ENCODE measurements at places on chromosomes 2 and 18.

DNA sequence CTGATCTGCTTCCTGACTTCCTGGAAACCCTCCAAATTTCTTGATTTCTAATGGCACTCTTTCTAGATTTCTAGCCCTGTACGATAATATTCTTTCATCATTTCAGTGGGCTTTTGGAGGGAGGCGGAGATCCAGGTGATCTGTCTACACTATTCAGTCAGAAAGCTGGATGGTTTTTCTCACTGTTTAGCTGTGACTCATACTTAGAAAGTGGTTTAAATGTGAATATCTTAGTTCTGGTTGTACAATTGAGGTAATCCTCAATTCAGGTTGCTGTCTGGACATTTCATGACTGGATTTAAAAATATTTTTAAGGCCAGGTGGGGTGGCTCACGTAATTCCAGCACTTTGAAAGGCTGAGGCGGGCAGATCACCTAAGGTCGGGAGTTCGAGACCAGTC, 20.8 kb downstream of the SEH1L start:
- no peak for DNase-seq

DNA sequence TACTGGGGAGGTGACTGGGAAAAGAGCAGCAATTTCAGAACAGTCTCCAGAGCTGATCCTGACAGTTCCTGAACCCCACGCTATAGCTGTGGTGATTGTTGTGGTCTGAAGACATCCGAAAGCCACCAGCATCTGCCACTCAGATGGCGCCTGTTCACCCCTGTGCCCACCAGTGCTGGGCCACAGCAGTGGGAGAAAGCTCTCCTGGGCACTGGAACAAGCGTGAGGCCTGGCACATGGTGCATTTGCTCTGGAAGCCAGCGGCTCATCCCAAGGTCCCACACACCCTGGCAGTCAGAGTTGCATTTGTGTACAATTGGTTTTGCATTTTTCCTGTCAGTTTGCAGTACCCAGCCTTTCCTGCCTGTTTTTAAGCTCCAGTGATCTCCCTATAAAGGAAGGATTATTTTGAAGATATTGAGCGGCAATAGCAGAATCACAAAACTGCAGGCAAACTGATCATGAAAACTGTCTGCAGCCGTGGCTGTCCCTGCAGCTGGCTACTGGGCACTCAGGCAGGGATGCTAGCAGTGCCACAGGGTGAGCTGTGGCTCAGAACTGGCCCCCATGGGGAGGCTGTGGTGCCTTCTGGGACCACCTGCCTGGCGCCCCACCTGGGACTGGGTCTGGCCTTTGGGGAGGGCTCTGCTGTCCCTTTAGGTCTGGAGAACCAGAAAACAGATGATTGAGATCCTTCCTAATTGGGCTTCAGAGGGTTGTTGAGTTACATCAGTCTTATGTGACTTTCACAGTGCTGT, 30.1 kb downstream of the IMPA2 start:
- DNase-seq, result no peak

DNA sequence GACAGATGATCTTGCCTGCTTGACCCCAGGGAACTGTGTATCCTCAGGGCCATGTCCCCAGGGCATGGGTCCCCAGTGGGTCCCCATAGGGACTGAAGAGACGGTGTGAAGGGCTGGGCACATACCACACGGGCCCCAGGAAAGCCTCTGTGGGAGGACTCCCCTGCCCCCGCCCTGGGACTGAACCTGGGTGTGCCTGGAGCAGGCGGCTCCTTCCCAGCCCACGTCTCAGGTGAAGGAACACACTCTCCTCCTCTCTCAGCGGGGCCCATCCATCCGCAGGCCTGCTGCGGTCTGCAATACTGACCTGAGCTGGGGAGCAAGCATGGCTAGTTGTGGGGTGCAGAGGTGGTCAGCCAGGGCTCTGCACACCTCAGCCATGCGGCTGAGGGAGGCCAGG, 45.2 kb downstream of the KIF1A start:
- DNase-seq, result no peak

DNA sequence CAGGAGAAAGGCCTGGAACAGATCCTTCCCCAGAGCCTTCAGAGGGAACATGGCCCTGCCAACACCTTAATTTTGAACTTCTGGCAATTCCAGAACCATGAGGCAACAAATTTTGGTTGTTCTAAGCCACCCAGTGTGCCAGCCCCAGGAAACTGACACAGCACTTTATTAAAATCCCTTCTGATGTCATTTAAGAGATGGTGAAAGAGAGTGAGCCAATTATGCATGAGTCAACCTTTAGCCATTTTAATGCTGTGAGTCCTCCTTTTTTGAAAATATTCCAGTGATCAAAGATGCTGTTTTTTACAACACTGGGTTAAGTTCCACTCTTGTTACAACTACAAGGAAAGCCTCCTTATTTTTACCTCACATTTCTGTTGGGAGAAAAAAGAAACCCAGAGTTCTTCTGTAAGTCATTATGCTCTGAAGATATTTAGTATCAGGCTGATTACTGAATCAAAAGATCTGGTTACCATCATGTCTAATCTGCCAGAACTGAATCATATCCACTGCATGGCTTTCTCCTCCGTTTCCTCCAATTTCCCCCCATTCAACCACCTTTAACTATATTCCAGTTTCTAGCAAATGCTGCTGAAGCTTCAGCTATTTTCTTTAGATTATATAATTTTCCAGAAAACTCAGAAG, 235.4 kb downstream of the TXNL1 start:
- no peak for DNase-seq

DNA sequence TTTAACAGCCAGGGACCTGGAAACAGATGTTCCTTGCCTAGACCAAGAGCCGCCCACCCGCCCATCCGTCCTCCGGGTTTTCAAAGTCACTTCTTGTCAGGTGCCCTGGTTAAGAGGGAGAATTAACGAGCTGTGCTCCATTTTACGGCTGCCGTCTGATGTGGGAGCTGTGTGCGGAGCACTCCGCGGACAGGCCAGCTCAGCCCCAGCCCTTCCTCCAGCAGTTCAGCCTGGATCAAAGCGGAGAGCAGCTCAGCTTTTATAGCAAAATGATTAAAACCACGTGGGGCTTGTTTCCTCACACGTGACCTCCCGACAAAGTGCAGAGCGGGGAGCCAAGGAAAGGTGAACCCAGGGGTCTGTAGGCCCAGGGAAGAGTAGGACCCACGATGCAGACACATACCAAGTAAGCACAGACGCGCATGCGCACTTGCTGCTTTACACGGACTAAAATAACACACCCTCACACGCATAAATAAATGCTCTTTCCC, 46.1 kb upstream of the PKDCC start:
- DNase-seq, result no peak

DNA sequence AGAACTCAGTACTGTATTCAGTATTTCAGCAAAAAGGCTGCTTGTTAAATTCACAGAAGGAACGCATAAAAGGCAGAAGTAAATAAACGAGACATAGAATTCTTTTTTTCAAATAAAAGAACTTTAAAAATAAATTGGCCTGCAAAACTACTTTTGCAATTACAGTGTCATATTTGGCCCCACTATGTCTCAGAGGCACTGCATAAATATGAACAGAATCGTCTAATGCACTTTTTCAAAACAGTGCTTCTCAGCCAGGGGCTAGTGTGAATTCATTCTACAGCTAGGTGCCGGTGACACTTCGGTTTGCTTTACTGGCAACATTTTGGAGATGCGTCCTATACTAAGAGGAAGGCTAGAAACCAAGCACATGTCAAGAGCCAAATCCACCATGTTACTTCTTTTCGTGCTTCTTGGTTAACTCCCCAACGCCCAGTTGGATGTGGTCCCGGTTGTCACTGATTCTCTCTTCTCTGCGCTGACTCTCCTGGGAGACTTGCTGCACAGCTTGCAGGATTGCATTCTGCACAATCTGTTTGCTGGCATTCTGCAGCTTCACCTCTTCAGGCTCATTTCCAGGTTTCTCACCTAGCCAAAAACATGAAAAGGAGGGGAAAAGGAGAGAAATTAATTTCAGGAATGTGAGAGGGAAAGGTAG, 51.8 kb downstream of the AKAIN1 start:
- DNase-seq, result no peak

DNA sequence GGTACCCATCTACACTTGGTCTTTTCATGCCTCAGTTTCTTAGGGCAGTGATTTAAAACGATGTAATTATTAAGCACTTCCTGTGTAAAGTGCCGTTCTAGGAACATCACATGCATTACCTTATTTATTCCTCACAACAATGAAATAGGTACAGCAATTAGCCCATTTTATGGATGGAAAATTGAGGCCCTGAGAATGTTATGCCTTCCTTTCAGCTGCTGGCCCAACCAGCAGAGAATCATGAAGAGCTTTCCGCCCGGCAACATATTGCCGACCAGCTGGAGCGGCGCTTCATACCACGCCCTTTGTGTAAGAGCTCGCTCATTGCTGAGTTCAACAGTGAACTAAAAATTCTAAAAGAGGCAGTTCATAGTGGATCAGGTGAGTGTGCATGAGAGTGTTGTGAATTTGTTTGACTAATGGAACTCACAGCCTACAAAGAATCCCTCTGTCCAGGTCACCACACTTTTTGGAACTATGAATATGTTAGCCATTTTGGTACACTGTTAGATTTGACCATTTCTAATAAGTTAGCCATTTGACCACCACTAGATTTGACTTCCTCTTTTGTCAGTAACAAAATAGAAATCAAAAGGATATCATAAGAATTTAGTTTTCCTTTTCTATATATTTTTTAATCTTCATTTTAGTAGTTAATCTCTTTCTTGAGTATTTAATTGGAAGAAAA, 25.6 kb upstream of the RPE start:
- DNase-seq, result no peak

DNA sequence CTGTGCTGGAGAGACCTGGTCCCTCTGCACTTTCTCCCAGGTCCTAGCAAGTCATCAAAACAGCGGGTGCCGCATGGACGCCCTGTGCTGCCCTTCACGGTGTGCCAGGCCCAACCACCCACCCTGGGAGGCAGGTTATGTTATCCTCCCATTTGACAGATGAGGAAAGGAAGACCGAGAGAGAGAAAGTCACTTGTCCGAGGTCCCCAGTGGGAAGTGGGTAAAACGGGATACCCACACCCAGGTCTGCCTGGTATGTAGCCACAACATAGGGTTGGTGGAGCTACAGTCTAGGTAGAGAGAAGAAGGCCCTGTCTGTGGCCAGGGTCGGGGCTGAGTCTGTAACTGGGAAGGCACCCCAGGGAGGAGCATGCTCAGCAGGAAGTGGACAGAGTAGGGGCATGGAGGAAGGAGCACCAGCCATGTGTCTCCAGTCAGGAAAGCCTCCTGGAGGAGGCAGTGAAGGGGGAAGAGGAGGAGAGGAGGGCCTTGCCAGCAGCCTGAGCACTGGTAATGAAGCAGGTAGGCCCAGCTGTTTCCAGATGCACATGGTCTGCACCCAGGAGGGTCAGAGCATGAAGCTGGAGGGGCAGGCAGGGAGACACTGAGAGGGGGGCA, 98.4 kb downstream of the ZFP36L2 start:
- no peak for DNase-seq

GRCh38 chr18:79397247-79397829, 1.6 kb downstream of the NFATC1 start:
- no peak for DNase-seq

DNA sequence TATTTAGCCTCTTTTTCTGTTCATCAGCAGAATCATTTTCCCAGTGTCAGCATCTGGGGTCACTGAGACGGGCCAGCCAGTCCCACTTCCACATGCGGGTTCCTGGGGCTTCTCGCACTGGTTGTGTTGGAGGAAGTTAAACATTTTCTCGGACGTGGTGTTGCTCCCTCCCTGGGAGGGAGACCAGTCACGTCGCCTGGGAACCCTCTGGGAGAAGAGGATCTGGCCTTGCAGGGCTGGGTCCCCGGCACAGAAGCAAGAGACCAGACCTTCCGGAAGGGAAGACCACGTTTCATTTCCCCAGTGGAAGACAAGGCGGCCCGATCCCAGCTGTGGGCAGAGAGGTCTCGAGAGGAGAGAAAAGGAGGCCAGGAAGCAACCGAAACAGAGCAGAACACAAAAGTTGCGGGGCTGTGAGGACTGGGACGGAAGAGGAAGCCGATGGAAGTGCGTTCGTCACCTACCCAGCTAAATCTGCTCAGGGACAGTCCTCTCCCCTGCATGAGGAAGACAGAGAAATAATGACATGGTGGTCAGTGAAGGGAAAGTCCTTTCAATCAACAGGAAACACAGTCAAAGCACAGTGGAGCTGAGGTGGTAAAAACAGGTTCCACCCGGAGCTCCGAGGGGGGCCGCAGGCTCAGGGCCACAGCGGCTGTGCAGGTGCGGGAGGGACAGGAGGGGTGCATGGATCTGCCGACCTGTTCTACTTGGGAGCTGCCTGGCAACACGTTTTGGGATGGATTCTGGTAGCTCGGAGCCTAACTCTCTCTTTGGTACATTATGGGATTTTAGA, 144.4 kb downstream of the MBP start:
- DNase-seq, result no peak

- no peak for DNase-seq
These were observed 420 bp downstream of the PIGN start for GRCh38 chr18:62186499-62186773.

GRCh38 chr2:68765739-68766375, 31.2 kb downstream of the ARHGAP25 start:
- DNase-seq, result no peak

- no peak for DNase-seq
These were observed 1.9 kb downstream of the MCFD2 start for GRCh38 chr2:46913471-46914381.

DNA sequence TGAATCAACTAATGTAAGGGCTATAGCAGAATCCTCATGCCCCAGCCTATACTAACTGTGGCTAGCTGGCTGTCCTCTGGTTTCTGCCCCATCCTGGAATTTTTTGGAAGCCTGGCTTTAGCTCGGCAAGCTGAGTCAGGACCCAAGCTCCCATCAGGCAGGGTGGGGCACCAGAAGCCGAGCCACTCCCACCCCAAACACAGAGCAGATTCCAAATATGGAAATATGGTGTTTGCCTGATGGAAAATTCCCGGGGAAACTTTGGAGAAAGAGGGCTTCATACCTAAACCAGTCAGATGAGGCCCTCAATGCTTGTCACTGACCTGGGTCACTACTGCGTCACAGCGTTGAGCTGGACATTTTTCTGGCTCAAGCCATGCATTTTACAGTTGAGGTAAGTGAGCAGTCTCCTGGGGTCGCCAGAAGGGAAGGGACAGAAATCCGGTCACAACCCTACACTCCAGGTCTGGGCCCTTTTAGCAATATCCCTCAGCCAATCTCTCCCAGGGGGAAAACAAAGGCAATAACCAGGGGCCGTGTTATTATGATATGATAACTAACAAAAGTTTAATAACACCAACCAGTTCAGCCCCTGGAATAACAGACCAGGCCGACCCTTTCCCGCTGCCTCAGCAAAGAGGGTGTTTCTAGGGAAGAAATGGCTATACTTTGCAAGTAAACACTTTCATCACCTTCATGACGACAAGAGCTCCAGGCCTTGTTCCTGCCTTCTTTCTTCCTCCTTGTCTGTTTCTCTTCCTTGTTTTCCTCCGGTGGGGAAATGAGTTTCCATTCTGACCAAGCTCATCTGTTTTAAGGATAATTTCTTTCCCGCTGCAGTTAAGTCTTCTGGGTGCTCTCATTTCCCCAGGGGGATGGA, 37.7 kb downstream of the PSD4 start:
- DNase-seq, result no peak
